ENCODE measurements at places on chromosomes 3 and 15. TPM values are rescaled to one million over a fixed set of nuclear protein-coding genes. Genes with fewer than 3 reads are reported as not detected.

Gene SH2D7
- total RNA-seq = not detected

Gene HRG
- total RNA-seq = 0.42 TPM

Gene CNTN6
- total RNA-seq = not detected

Gene CRELD1
- 18.7 TPM for total RNA-seq

Gene UQCC5
- total RNA-seq = 14.1 TPM

Gene RRP9
- total RNA-seq = 71.3 TPM

Gene GP9
- total RNA-seq = not detected

Gene CELSR3
- 7.8 TPM for total RNA-seq

- peak; percentile 0 for DNase-seq
- no peaks in the 10 kb centered on the region for H3K4me1 ChIP-seq
- no peaks in the 10 kb centered on the region for H3K27me3 ChIP-seq
- H3K27ac ChIP-seq = no peak overlapping the region
- H3K4me3 ChIP-seq = no peak overlapping the region
- no peaks in the 10 kb centered on the region for H3K36me3 ChIP-seq
Observed at GRCh38 chr3:163622384-163622783, 1455.9 kb downstream of the SI start.

DNA sequence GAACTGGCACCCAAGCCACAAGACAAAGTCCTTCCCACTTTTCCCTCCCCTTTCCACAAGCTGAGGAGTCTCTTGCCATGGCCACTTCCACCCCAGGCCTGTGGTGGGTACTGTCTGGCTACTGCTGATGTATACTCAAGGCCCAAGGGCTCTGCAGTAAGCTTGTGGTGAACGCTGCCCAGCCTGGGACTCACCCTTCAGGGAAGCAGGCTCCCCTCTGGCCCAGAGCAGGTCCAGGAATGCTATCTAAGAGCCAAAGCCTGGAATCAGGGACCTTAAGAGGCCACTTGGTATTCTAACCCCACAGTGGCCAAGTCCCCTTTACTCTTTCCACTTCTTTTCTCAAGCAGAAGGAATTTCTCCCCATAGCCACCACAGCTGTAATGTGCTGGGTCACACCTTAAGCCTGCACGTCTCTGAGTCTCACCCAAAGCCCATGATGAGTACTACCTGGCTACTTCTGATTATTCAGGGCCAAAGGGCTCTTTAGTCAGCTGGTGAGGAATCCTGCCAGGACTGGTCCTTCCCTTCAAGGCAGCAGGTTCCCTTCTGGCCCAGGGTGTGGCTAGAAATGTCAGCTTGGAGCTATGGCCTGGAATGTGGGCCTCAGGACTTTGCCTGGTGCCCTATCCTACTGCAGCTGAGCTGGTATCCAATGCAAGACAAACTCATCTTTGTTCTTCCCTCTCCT, 4.0 kb downstream of the PATL2 start:
- DNase-seq = no peak
- H3K4me3 ChIP-seq = no peak overlapping the region
- H3K27me3 ChIP-seq = no peaks in the 10 kb centered on the region

- no peak for DNase-seq
- no peak overlapping the region for H3K4me3 ChIP-seq
- no peaks in the 10 kb centered on the region for H3K4me1 ChIP-seq
- H3K27ac ChIP-seq = no peak overlapping the region
- H3K27me3 ChIP-seq = no peaks in the 10 kb centered on the region
- peaks cover 72% of the 10 kb centered on the region for H3K36me3 ChIP-seq
Observed at GRCh38 chr3:9439331-9439730, 41.9 kb downstream of the SETD5 start.

DNA sequence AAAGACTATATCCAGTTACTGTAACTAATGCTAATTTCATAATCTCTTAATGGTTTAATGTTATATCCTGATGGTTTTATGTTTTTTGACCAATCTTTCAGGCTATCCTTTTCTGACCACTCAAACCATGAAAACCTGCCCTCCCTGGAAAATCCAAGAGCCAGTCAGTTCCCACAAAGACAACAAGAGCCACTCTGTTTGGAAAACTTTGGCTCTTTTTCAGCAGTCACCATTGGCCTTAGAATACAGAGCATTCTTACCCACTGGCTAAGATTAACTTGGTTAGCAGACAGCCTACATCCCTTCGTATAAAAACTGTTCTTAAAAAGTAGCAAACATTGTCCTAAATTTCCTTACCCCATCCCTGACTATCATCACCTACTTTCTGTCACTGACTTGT, 32.9 kb downstream of the ALCAM start:
- no peaks in the 10 kb centered on the region for H3K27me3 ChIP-seq
- no peak overlapping the region for H3K4me3 ChIP-seq
- peaks cover 33% of the 10 kb centered on the region for H3K4me1 ChIP-seq
- H3K36me3 ChIP-seq = no peaks in the 10 kb centered on the region
- peak overlapping the region; percentile 87 for H3K27ac ChIP-seq
- DNase-seq = no peak

GRCh38 chr15:101277943-101278564, 769 bp upstream of the SELENOS start:
- no peak overlapping the region for H3K27ac ChIP-seq
- no peak for DNase-seq

DNA sequence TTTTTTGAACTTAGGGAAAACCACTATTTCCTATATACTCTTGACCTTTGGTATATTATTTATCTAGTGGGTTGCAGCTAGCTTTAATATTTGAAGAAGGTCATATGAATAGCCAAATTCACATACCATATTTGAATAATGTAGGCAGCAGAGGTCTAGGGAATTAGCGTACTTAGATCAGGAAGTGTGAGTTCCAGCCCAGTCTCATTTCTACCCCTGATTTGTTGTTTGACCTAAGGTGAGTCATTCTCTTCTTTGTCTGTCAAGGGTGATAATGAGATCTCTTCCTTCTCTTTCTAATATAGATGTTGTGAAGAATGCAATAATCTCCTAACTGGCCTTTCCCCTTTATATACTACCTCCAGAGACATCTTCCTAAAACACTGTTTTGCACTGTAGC, 36.6 kb upstream of the ZPLD1 start:
- H3K27ac ChIP-seq = no peak overlapping the region
- H3K4me1 ChIP-seq = peaks cover 4% of the 10 kb centered on the region
- DNase-seq = no peak
- no peaks in the 10 kb centered on the region for H3K36me3 ChIP-seq

DNA sequence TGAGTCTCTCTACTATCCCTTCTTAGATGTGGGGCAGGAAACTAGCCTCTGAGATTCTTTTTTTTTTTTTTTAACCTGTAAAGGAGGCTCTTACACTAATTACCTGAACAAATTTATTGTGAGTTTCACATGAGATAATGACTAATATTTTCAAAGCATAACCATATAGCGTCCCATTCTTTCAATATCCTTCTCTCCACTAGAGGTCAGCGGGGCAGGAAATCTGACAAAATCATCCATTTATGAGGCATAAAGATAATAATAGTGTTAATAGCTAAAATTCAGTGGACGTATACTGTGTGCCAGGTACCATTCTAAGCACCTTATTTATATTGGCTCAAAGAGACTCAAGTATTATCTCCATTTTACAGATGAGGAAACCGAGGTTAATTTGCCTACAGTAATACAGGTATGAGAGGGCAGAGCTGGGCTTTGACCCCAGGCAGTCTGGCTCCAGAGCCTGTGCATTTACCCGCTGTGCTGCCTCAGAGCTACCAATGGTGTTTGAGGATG, 16.3 kb upstream of the SMAD6 start:
- no peak for DNase-seq
- H3K36me3 ChIP-seq = no peaks in the 10 kb centered on the region
- peaks cover 22% of the 10 kb centered on the region for H3K4me1 ChIP-seq
- H3K27me3 ChIP-seq = no peaks in the 10 kb centered on the region
- H3K27ac ChIP-seq = no peak overlapping the region
- H3K4me3 ChIP-seq = no peak overlapping the region

GRCh38 chr3:173253471-173253870, 112.4 kb upstream of the SPATA16 start:
- H3K4me1 ChIP-seq = no peaks in the 10 kb centered on the region
- H3K27me3 ChIP-seq = no peaks in the 10 kb centered on the region
- H3K4me3 ChIP-seq = no peak overlapping the region
- no peak for DNase-seq

- no peak overlapping the region for H3K27ac ChIP-seq
- DNase-seq = no peak
- H3K36me3 ChIP-seq = no peaks in the 10 kb centered on the region
- H3K27me3 ChIP-seq = no peaks in the 10 kb centered on the region
Observed at GRCh38 chr3:45440562-45440961, 52.2 kb downstream of the LARS2 start.

DNA sequence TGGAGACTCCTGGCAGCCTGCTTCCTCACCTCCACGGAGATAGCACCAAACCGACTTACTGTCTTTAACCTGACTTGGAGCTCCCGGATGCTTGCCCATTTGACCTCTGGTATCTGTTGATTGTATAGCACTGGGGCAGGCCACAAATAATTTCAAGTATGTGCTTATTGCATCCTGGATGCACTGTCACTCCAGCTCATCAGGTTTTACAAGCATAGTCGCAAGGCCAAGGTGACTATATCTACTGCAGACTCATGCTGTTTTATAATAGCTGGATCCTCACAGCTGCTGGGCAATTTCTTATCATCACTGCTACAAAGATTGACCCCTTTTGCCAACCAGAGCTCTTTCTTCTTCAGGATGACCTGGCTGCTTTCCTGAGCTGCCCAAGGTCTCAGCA, 45.6 kb downstream of the PEX5L start:
- DNase-seq = no peak
- no peaks in the 10 kb centered on the region for H3K36me3 ChIP-seq
- H3K27me3 ChIP-seq = peaks cover 17% of the 10 kb centered on the region
- H3K4me3 ChIP-seq = no peak overlapping the region
- H3K4me1 ChIP-seq = no peaks in the 10 kb centered on the region
- H3K27ac ChIP-seq = no peak overlapping the region

- H3K36me3 ChIP-seq = no peaks in the 10 kb centered on the region
- no peak overlapping the region for H3K4me3 ChIP-seq
- no peak for DNase-seq
- H3K27ac ChIP-seq = no peak overlapping the region
Observed at GRCh38 chr3:66582721-66583423, 82.0 kb upstream of the LRIG1 start.

- no peaks in the 10 kb centered on the region for H3K36me3 ChIP-seq
- DNase-seq = no peak
- no peak overlapping the region for H3K27ac ChIP-seq
- H3K4me1 ChIP-seq = no peaks in the 10 kb centered on the region
Observed at GRCh38 chr3:147411815-147412241, 2.7 kb downstream of the ZIC1 start.

DNA sequence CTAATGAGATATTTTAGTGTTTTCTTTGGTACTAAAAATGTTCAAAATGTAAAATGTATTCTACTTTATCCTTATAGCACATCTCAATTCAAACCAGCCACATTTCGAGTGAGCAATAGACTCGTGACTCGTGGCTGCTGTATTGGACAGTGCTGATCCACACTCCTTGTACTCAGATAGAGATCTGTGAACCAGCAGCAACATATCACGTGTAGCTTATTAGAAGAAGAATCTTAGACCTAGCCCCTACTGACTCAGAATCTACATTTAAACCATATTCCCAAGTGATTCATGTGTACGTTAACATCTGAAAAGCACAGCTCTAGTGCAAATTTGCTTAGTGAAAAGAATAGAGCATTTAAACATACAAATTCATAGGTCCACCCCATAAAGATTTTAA, 130.9 kb downstream of the IL1RAP start:
- no peaks in the 10 kb centered on the region for H3K4me1 ChIP-seq
- no peaks in the 10 kb centered on the region for H3K27me3 ChIP-seq
- H3K4me3 ChIP-seq = no peak overlapping the region
- no peak for DNase-seq

DNA sequence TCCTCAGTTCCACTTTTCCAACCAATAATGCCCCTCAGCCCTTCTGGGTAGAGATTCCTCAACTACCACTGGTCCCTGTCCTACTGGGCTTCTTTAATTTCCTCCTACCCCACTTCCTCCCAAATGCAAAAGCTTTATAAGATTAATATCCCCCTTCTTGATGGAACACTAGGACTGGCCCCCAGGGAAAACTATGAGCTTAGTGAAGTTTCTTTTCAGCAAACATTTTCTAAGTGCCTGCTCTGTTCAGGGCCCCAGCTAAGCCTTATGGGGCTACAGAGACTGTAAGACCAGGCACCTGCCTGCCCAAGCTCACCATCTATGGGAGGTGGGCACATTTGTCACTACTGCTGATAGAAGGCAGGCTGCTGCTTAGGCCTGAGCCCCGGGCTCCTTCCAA, 79.4 kb downstream of the RPLP1 start:
- no peak overlapping the region for H3K27ac ChIP-seq
- DNase-seq = no peak
- H3K36me3 ChIP-seq = no peaks in the 10 kb centered on the region
- peaks cover 4% of the 10 kb centered on the region for H3K27me3 ChIP-seq
- H3K4me3 ChIP-seq = no peak overlapping the region

- no peak overlapping the region for H3K27ac ChIP-seq
- no peak for DNase-seq
- H3K4me3 ChIP-seq = no peak overlapping the region
- H3K36me3 ChIP-seq = peaks cover 3% of the 10 kb centered on the region
- no peaks in the 10 kb centered on the region for H3K27me3 ChIP-seq
Observed at GRCh38 chr3:111741181-111741580, 117.9 kb upstream of the PHLDB2 start.

DNA sequence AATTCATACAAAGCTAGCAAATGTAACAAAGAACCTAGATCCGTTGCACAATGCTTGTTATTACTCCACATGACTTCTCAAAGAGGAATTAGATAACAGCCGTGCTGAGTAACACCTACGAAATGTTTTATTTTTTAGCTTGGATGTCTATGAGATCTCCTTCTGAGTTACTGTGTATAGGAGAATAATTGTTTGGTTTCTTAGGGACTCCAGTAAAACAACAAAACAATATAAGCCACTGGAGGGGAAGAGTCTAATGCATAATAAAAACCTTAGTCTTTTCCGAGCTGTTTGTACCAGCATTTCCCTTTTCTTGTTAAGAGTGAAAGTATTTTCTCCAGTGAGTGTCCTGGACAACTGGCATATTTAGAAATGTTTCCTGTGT, 15.6 kb downstream of the SNAP23 start:
- no peak overlapping the region for H3K4me3 ChIP-seq
- no peaks in the 10 kb centered on the region for H3K36me3 ChIP-seq
- no peaks in the 10 kb centered on the region for H3K27me3 ChIP-seq

DNA sequence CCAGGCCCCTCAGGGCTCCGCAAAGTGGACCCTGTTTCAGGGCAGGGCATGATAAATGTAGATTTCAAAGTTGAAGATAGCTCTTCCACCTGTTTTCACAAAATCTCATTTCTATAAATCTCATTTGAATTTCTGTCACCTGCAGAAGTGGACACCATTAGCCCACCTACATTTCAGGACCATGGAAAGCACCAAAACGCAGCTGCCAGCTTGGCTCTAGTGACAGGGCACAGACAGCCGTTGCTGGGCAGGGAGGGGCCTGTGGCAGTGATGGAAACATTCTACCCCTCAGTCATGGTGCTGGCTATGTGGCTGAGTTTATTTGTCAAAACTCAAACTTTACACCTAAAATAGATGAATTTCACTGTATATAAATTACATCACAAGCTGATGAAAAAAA, 40.4 kb downstream of the PRR23E start:
- H3K27ac ChIP-seq = no peak overlapping the region
- H3K4me3 ChIP-seq = no peak overlapping the region
- no peaks in the 10 kb centered on the region for H3K36me3 ChIP-seq
- H3K4me1 ChIP-seq = no peaks in the 10 kb centered on the region

- H3K27me3 ChIP-seq = no peaks in the 10 kb centered on the region
- H3K36me3 ChIP-seq = no peaks in the 10 kb centered on the region
- H3K4me3 ChIP-seq = no peak overlapping the region
- no peak for DNase-seq
Observed at GRCh38 chr3:21484057-21484827, 266.8 kb downstream of the ZNF385D start.

GRCh38 chr3:94965867-94966475, 903.1 kb downstream of the NSUN3 start:
- no peaks in the 10 kb centered on the region for H3K36me3 ChIP-seq
- H3K27ac ChIP-seq = no peak overlapping the region
- no peak overlapping the region for H3K4me3 ChIP-seq

Measured in HCT116 (cell line).